ENCODE measurements at places on chromosomes 6 and 20.

DNA sequence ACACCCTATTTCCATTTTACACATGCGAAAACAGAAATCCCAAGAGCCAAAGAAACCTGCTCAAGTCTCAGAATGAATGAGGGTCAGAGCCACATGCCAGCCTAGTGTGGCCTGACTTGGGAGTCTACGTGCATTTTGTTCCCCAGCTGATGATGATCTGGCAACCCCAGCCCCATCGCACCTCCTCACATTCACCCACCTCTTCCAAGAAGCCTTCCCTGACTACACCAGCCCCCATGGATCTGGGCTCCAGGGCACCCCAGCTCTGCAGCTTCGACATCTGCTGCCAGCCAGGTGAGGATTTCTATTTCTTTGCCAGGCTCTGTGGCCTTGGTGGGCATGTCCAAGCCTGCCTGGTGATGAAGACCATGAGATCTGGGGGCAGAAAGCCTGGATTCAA lies 41.0 kb downstream of the ANGPT4 start:
- no peak for DNase-seq

- no peak for DNase-seq
Observed at GRCh38 chr6:25112322-25112773, 166.8 kb upstream of the CARMIL1 start.

- no peak for DNase-seq
Observed at GRCh38 chr20:17467120-17467655, 64.0 kb downstream of the BFSP1 start.

DNA sequence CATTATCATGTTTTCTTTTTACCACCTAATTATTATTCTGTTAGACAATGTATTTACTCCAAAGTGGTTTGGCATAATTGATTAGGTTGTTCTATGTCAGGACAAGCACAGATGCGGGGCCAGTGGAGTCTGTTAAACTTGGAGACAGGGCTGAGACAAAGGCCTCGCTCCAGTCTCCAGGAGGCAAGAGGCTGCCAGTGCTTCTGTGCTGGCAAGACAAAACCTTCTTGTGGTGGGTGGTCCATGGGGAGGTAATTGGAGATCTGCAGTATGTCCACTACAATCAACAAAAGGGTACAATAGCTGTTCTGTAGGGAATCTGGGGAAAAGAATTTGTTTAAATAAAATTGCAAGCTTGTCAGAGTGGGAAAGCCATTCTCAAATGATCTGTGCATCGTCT lies 677.2 kb upstream of the SLC35B3 start:
- no peak for DNase-seq

- no peak for DNase-seq
Observed at GRCh38 chr20:40685349-40685748, 3.7 kb downstream of the MAFB start.

GRCh38 chr20:20931632-20932031 lies 174.5 kb downstream of the LINC00237 start:
- no peak for DNase-seq

GRCh38 chr6:77986380-77987034 lies 333.7 kb downstream of the MEI4 start:
- no peak for DNase-seq

GRCh38 chr6:159163901-159164370 lies 5.3 kb upstream of the FNDC1 start:
- no peak for DNase-seq

GRCh38 chr6:149615805-149616204 lies 32.7 kb downstream of the KATNA1 start:
- no peak for DNase-seq

DNA sequence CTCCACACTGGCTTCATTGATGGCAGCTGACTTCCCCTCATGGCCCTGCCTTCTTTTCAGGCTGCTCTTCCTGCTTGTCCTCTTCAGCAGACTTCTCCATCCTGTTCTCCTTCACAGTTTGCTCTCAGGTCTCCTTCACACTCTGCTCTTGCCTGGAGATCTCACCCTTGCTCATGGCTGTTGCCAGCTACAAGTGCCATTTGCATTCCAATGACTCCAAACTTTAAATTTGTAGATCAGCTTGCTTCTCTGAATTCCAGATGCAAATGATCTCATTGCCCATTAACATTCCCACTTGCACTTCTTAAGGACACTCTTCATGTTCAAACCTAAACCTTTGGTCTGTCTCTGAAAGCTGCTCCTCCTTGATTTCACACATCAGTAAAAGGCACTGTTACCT lies 343.0 kb downstream of the QKI start:
- no peak for DNase-seq

- no peak for DNase-seq
Observed at GRCh38 chr6:12528581-12529363, 187.8 kb upstream of the PHACTR1 start.

GRCh38 chr6:107864226-107865127 lies 40.4 kb upstream of the SCML4 start:
- no peak for DNase-seq

GRCh38 chr20:37995856-37996605 lies 37.2 kb downstream of the TTI1 start:
- no peak for DNase-seq

DNA sequence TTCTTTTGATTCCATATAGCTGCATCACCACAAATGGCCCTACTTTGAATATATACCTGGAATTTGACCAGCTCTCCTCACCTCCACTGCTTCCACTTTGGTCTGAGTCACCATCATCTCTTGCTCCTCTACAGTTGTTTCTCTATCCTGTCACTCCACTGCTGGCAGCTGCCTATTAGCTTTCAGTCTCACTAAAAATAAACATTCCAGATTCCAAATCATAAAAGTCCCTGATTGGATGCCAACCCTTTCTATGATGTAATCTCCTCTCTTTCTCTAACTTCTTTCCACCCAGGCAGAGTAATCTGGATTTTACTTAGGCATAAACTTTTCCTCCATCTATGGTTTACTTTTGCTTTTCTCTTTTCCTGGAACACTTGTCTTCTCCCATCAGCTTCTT lies 49.1 kb downstream of the RFPL4B start:
- DNase-seq = no peak

GRCh38 chr20:39706184-39706663 lies 744.1 kb downstream of the DHX35 start:
- no peak for DNase-seq

- DNase-seq = no peak
Observed at GRCh38 chr20:49104365-49104648, 58.2 kb downstream of the CSE1L start.

- no peak for DNase-seq
Observed at GRCh38 chr6:11761744-11762620, 16.6 kb downstream of the ADTRP start.

- no peak for DNase-seq
Observed at GRCh38 chr6:128738112-128738511, 144.8 kb upstream of the LAMA2 start.

- DNase-seq = no peak
Observed at GRCh38 chr6:105493736-105494135, 90.9 kb upstream of the PREP start.

GRCh38 chr6:77463308-77463860 lies at the start of gene HTR1B:
Gene HTR1B, minus strand, starts transcription at chr6:77463491. Its CDS starts 88 bp downstream, at chr6:77463403.
- no peak for DNase-seq

DNA sequence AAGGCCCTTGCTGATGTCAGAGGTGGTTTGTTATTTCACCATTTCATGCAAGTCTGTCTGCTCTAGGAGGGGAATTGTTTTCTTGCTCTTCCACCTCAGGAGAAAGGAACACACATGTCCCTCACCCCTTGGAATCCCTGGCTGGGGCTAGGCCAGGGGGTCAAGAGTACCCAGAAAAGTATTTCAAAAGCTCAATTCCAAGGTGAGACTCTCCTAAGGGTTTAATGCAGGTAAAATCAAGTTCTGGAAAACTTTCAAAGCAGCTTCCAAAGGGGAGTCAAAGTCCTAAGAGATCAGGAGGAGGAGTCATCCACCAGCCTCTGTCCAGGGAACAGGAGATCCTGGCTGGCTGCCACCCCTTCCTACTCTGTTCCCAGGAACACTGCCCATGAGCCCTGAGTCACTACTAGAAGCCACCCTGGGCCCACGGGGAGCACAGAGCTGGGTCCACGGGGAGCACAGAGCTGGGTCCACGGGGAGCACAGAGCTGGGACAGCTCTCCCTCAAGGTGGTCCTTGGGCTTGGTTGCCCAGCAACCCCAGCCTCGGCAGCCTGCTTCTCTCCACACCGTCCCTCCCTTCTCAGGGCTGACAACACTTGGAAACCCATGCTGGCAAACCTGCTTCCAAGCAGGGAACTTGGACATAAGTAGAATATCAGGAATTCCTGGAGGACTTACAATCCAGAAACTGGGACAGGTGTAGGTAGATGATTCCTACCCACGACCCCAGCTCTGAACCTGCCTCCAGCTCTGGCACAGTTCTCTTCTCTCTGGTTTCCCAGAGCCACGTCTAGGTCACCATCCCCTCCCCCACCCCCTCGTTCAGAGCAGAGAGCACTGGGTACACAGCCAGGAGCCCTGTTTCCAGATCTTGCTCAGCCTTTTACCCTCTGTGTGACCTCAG lies 35.3 kb upstream of the CDKN1A start:
- peak; percentile 69 for DNase-seq

DNA sequence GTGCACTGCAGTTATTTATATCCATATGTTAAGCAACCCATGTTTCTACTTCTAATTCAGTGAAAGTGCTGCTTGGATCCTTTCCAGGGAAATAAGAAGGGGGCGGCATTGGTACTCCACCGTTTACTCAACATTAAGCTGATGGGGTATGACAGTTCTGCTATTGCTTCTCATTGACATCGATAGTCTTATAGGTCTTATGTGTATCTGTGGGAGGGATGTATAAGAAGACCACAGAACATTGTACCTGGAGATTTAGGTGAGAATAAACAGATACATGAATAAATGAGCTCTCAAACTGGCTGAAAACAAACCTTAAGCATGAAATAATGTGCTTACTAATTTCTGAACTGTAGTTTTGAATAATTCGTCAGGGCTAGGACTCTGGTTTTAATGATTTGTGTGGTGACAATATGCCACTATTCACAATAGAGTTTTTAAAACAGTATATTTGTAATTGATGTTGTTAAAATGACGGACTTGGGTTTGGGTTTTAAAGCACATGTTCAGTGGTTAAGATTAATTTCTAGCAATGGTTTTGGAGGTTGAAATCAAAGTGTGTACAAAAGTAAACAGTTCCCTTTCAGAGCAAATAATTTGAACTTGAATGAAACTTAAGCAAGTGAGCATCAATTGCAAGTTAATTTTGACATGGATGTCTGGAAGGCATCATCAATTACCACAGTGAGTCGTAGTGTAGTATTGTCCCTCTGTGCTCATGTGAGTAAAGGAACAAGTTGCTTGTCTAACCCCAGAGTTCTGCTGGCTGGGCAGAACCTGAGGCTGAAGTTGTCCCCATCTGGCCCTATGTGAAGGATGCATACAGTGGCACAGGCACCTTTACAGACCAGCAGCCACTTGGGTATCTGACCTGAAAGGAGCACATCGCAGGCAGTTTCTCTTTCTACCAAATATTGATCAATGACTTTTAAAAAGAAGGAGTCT lies 84.7 kb upstream of the SUPT3H start:
- no peak for DNase-seq

DNA sequence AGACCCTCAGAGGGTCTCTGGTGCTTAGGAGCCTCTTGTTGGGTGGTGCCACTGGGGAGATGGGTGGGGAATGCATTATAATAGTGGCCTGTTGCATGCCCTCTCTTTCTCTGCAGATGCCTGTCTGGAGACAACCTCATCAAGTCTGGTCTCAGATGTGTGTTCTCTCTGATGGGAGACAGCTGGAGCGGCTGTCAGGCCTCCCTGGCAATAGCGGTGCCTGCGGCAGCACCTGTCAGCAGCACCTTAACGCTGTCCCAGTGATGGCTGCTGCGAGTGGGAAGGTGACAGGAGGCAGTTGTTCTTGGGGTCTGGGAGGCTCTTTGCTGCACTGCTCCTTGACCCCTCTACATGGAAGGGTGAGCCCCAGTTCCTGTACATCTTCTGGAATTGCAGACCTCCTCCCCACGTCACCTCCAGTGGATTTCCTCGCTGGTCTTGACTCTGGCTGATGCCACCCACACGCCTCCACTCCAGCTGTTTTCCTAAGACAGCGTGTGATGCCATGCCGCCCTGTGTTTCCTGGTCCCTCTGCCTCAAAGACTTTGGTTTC lies 63.3 kb upstream of the BLCAP start:
- DNase-seq = no peak

GRCh38 chr6:39339868-39340550 lies 17.5 kb upstream of the KCNK16 start:
- no peak for DNase-seq

- no peak for DNase-seq
Observed at GRCh38 chr6:17225767-17226630, 55.2 kb upstream of the RBM24 start.

DNA sequence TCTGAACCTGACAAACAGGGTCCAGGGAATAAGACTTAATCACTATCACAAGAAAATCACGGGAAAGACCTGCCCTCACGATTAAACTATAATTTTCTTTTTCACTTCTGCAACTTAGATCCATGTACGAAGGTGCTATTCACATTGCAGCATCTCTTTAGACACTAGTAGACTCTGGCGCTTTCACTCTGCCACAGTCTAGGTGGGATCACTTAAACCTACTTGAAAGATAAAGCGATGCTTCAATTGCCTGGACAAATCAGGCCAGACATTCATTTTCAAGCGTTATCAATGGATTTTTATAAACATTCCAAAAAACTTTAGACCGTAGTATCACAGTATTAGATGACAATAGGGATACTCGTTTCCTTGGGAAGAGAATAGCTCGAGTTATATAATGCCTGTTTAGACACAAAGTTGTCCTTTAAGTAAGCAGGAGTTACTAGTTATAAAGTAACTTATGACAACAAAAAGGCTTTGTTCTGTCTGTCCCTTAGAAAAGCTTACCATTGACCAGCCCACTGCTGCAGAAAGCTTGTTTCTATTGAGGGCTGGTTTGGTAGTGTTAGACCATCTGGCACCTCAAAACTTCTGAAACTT lies 367.3 kb downstream of the UTRN start:
- DNase-seq = no peak

GRCh38 chr20:7470912-7471311 lies 469.3 kb downstream of the HAO1 start:
- no peak for DNase-seq

DNA sequence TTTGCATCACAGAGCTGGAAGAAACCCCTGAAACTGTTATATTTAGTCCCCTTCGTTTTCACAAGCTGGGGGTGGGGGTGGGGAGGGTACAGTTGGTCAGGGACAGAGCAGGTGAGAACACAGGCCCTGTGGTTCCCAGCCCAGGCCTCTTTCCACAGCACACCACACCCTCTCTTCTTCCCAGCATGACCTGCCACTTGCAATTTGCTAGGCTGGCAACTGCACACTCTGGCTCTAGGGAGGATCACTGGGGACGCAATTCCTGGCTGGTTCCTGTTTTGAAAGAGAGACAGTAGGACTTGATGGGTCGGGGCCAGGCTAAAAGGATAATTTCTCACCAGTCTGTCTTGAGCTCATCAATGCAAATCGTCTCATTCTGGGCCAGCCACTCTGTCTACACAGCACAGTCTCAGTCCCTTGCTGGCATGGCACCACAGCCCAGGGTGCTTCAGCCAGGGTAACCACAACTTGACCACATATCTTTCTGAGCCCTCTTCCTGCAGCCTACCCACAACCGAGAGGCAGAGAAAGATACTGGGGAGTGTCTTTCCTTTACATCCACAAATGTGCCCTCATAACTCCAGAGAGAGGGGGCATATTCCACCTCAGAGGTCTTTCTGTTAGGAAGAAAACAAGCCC lies 41.7 kb upstream of the EMILIN3 start:
- DNase-seq = no peak

All from AG09319 (cell line).